ENCODE measurements at places on chromosomes 3 and 15.

DNA sequence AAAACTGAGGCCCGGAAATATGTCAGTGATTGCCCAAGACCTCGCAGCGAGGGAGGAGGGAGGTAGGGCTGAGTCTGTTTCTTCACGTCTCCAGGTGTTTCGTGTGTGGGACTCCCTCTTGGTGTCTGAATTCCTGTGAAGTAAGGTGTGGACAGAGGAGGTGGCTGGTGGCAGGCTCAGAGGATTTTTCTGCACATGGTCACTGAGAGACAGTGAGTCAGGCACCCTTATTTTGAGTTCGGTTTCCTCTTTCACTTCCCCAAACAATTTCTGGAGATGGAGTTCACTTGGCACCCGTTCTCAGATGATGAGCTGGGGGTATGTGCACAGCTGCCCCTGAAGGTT, 46.3 kb upstream of the VPS8 start:
- no peak for DNase-seq

GRCh38 chr15:68962465-68962864, 32.1 kb downstream of the SPESP1 start:
- no peak for DNase-seq

DNA sequence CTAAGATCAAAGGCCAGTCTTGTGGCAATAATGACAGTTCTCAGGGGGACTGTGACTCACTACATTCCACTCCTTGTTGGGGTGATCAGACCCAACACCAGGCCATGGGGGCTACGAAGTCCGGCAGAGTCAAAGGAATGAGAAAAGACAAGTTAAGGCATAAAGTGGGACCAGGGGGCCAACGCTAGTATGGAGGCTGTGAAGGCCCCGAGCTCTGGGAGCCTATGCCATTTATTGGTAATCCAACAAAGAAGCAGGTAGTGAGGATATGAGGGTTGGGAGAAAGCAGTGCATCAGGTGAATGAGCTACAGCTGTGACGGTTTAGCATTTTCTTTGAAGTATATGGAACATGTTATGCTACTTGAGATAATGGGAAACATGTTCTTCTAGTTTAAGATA, 104.4 kb upstream of the C2CD4B start:
- no peak for DNase-seq

- DNase-seq = no peak
These were observed 209.8 kb downstream of the PDCD6IP start for GRCh38 chr3:34008191-34008590.

- DNase-seq = no peak
These were observed 3.1 kb downstream of the TIPARP start for GRCh38 chr3:156677536-156677935.
